B cell (primary cell): ENCODE measurements at places on chromosomes 2 and 18.
A peak's percentile ranks its signal among the peaks of the same experiment; 100 is the strongest.

GRCh38 chr2:181656450-181657291 lies at the start of gene CERKL:
TSS of gene CERKL (minus strand) at chr2:181657105. CDS start at chr2:181657006, 99 bp downstream.
- H3K4me3 ChIP-seq = peak within 1 kb of the TSS; percentile 57
- H3K4me1 ChIP-seq = peaks cover 15% of the 10 kb centered on the region
- peaks cover 14% of the 10 kb centered on the region for H3K27me3 ChIP-seq
- peak; percentile 29 for DNase-seq
- H3K27ac ChIP-seq = no peak within 1 kb of the TSS

GRCh38 chr2:160268151-160268781 lies 68.2 kb upstream of the ITGB6 start:
- no peak overlapping the region for H3K27ac ChIP-seq
- H3K4me1 ChIP-seq = peaks cover 15% of the 10 kb centered on the region
- H3K36me3 ChIP-seq = no peaks in the 10 kb centered on the region
- no peak overlapping the region for H3K4me3 ChIP-seq

DNA sequence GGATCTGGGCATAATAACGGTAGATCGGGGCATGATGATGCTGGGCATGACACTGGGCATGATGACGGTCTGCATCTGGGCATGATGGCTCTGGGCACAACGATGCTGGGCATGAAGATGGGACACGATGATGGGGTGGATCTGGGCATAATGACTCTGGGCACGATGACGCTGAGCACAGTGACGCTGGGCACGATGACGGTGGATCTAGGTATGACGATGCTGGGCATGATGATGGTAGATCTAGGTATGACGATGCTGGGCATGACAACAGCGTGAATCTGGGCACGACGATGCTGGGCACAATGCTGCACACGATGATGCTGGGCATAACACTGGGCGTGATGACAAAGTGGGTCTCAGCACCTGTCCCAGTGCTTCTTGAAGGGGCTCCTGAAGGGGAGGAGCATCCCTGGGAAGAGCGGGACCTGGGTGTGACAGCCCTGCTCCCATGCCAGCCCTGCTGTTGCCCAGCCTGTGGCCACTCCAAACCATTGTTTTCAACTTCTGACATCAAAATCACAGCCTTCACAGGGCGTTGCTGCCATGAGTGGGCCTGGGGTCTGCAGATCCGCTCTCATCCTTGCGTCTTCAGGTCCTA lies 30.4 kb upstream of the ALLC start:
- no peak overlapping the region for H3K27ac ChIP-seq
- no peaks in the 10 kb centered on the region for H3K4me1 ChIP-seq

DNA sequence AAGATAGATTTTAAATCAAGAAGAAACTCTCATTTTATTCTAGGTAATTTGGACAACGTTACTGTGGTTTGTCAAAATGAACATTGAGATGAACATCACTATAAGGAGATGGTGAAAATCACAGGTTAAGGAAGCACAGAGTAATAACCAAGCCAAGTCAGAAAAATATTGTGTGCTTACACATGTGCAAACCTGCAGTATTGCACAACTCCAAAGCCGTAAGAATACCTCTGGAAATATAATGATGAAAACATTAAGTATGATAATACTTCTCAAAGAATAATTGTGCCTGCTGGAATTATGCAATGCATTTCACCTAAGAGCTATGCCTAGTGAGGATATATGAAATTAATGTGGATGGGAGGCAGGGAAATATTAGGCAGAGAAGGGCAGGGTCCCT lies 21.1 kb upstream of the GALNT5 start:
- DNase-seq = no peak
- no peak overlapping the region for H3K4me3 ChIP-seq
- H3K36me3 ChIP-seq = no peaks in the 10 kb centered on the region

- H3K27me3 ChIP-seq = no peaks in the 10 kb centered on the region
- no peaks in the 10 kb centered on the region for H3K36me3 ChIP-seq
- H3K4me3 ChIP-seq = no peak overlapping the region
- no peak overlapping the region for H3K27ac ChIP-seq
- H3K4me1 ChIP-seq = no peaks in the 10 kb centered on the region
Observed at GRCh38 chr18:41482501-41482900, 472.5 kb upstream of the PIK3C3 start.

DNA sequence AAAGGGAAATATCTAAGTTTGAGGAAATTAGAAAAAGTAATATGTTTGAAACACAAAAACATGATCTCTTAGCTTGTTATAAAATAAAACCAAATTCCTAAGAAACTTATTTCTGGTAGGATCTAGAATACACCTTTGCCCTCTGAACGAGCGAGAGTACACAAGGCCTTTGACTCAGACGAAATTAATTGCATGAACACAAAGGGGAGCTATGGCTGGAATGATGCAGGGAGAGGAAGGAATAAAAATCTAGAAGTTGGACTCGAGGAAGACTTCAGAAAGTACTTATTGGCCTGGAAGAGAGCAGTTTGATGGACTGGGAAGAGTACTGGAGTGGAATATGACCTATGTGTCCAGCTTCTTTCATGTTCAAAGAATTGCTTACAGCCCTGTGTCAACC lies 927 bp upstream of the CRYGD start:
- peaks cover 17% of the 10 kb centered on the region for H3K27me3 ChIP-seq
- no peak overlapping the region for H3K4me3 ChIP-seq
- no peak overlapping the region for H3K27ac ChIP-seq
- no peaks in the 10 kb centered on the region for H3K36me3 ChIP-seq
- H3K4me1 ChIP-seq = peaks cover 8% of the 10 kb centered on the region

DNA sequence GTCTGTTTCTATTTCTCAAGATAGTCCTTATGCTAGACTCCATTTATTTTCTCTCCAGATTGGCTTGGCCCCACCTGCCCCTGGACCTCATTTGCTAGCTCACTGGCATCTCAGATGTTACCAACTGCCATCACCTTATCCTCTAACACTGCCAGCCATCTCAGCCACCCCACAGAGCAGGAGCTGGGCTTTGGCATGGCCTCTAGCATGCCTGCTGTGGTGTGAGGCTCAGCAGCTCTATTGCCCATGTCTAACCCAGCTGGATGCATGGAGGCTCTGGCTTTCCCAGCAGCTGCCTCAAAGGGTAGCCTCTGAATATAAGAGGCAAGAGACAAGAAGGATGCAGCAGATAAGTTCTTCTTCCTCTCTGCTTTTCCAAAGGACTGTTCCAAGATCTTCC lies 373.4 kb downstream of the TNS1 start:
- no peak overlapping the region for H3K27ac ChIP-seq
- no peak for DNase-seq
- no peaks in the 10 kb centered on the region for H3K36me3 ChIP-seq
- no peaks in the 10 kb centered on the region for H3K4me1 ChIP-seq
